ENCODE measurements at places on chromosomes 16 and 17.
A peak's percentile ranks its signal among the peaks of the same experiment; 100 is the strongest.

DNA sequence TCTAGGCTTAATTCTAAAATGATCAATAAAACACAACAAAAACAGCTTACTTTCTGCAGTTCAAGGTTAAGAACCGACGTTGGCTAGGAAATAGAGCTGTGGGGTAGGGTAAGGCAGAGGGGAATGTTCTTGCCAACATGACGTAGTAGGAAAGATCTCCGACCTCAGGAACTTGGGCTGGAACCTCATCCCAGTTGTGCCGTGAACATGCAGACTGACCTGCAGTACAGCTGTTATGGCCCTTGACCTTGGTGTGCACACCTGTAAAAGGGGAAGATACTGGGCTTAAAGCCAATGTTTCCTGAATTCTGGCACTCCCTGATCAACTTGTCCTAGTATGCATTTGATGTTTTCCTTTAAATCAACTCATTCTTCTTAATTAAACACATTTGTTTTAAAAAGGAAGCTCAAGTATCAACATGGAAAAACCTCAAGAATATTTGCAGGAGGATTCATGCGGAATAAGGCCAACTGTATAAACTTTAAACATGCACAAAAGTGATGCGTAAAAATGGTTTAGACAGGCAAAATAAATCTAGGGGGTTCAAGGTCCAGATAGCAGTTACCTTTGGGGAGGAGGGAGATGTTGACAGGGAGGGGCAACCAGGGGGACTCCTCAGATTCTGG lies 14.2 kb upstream of the SLC6A2 start:
- no peak for DNase-seq

DNA sequence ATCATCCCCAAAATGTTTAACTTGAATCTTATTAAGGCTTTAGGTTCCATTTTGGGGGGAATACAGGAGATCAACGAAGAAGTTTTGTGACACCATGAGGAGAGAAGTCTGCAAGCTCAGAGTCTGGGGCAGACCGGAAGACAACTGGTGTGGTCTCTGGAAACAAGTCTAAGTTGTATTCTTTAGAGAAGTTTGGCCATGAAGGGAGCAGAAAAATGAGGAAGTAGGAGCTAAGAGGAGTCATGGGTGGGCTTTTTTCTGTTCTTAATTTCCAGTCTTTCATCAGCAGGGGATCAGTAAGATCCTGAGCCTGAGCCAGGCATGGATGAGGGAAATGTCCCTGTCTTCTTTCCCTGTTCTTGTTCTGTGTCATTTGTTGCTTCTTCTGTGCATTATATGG lies 35.8 kb upstream of the NF1 start:
- no peak for DNase-seq

DNA sequence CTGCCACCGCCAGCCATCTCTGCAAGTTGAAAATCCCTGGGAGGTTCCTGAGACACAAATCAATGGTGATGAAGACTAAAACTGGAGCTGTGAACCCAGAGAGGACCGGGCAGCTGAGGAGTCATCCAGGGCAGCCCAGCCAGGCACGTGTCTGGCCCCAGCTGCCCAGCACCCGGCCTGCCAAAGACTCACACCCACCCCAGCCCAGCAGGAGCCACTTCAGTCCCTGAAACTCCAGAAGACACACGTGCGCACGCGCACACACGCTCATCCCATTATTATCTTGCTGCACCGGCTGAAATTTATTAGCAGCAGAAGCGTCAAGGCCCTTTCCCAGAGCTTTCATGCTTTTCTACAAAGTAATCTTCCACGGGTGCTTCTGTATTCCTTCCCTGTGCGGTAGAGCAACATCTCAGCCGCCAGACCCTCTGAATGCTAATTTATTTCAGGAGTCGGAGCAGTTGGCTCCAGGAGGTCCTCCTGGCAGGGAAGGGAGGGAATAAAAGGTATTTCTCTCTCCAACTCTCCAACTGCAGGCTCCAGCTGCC lies 59.8 kb upstream of the RBFOX3 start:
- DNase-seq = no peak

DNA sequence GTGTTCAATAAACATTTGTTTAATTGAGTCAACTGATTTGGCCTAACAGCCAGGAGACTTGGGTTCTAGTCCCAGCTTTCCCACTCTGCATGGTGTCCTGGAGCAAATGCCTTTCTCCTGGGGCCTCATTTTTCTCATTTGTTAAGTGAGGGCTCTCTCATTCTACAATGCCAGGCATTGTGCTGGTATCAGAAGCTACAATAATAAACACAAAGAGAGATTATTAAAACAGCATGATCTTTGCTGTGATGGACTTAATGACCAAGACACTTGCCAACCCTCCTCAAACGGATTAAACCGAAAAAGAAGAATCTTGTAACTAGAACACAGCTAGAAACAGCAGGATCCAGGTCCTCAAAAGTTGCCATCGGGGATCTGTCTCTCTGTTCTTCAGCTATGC lies 4.8 kb upstream of the VAMP2 start:
- DNase-seq = no peak

GRCh38 chr16:13307255-13307654 lies 405.9 kb downstream of the SHISA9 start:
- DNase-seq = no peak

DNA sequence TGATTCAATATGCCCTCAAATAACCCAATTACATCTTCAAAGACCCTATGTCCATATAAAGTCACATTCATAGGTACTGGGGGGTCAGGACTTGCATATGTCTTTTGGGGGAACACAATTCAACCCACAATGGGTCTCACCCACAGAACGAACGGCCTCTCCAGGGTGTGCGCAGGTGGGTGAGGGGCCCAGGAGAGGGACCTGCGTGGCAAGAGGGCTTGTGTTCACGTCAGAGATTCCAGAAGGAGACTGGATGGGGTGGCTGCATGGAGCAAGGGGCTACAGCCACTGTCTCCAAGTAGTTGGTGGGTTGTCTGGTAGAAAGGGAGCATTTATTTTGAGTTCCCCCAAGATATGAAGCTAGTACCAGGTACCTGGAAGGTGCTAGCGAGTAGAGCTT lies 212.2 kb downstream of the SEC14L1 start:
- DNase-seq = no peak

GRCh38 chr17:82257473-82257872 lies 16.0 kb downstream of the CSNK1D start:
- no peak for DNase-seq

- DNase-seq = no peak
Observed at GRCh38 chr16:90020838-90021382, 1.7 kb upstream of the DBNDD1 start.

DNA sequence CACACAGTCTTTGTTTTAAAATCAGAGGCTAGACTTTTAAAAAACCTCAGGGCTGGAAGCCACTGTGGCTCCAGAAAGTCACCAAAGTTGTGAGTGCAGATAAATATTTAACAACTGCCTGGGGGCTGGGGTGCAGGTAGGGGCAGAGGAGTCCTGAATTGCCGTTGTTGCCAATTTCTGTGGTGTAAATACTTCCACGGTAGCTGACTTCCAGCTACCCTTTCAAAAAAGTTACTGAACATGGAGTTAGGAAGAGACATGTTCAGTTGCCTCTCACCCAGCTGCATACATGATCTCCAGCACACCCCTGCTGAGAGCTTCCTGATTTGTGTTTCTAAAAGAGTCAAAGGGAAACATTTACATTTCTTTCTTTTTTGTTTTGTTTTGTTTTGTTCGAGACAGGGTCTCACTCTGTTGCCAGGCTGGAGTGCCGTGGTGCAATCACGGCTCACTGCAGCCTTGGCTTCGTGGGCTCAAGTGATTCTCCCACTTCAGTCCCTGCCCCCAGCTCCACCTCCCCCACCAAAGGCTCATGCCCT lies 58.7 kb downstream of the PLXDC1 start:
- DNase-seq = no peak

GRCh38 chr16:8943001-8943763 lies 20.5 kb downstream of the USP7 start:
- DNase-seq = no peak

GRCh38 chr17:68910789-68911431 lies 44.3 kb downstream of the ABCA8 start:
- no peak for DNase-seq

- DNase-seq = no peak
Observed at GRCh38 chr16:3998793-3999478, 117.3 kb downstream of the ADCY9 start.

- no peak for DNase-seq
Observed at GRCh38 chr16:16183562-16183961, 39.7 kb downstream of the ABCC6 start.

DNA sequence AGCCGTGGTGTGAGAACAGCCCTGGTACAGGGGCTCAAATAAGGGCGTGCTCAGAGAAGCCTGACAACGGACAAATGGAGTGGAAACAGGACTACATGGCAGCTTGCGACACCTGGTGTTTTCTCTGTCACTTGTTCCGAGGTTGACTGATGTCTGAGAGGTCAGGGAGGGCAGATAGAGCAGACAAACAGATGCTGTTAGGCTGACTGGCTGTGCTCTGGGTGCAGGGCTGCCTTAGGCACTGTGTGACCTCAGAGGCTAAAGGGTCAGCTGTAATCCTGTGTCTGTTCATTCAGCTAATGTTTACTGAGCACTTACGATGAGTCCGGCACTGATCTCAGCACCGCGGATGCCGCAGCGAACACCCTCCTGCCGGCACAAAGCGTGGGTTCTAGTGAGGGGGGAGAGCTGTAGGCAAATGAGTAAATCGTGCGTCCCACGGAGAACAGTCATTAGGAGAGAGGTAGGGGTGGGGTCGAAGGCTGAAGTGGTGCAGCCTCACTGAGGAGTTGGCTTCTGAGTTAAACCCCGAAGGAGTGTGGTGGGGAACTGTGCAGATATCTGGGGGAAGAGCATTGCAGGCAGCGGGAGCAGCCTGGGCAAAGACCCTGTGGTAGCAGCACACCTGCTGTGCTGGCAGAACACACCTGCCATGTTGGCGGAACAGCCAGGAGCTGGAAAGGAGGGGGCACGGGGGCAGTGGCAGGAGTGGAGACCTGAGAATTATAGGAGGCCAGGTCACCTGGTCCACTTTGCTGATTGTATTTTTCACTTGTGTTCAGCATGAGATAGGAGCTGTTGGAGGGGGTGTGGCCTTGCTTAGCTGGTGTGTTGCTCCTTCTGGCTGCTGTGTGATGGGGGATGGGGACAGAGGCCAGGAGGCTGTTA lies 35.0 kb downstream of the GPT2 start:
- DNase-seq = no peak

DNA sequence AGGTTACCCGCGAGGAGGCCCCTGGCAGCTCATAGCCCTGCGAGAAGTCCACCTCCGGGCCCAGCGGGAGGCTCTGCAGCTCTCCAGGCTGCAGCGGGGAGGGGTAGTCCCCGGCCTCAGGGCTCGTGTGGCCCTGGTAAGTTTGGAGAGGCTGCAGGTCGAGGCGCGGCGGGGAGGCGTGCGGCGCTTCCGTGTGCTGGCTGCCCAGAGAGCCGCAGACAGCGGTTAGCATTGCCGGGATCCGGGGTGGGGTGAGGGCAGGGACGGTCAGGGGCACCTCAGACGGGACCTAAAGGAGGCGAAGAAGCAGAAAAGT lies 2.8 kb downstream of the SP6 start:
- DNase-seq = no peak

DNA sequence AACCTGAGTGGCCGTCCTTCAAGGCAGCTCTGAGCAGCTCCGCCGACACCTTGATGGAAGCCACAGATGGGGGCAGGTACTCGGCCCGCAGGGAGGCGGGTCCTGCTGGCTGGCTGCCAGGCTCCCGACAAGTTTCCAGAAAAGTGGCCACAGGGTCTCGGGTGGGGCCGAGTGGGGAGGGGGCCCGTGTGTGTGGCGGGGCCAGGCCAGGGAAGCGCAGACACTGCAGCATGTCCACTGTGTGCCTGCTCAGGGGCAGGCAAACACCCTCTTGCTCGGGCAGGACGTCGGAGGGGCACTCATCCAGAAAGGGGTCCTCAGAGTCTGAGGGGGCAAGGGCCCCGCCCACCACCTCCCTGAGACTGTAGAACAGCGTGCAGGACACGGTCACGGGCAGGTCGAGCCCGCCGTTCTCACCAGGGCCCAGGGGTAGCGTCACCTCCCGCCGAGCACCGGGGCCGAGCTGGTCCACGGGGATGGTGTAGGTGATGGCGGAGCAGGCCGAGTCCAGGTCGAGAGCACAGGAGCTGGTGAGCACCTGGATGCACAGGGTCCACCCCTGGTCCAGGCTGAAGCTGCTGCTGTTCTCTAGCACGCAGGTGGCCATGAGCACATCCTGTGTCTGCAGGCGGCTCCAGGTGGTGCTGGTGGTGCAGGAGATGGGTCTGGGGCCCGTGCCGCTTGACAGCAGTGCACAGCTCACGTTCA lies 5.1 kb downstream of the FAAP100 start:
- DNase-seq = no peak

- DNase-seq = no peak
Observed at GRCh38 chr17:3935825-3936355, 19.6 kb upstream of the P2RX1 start.

DNA sequence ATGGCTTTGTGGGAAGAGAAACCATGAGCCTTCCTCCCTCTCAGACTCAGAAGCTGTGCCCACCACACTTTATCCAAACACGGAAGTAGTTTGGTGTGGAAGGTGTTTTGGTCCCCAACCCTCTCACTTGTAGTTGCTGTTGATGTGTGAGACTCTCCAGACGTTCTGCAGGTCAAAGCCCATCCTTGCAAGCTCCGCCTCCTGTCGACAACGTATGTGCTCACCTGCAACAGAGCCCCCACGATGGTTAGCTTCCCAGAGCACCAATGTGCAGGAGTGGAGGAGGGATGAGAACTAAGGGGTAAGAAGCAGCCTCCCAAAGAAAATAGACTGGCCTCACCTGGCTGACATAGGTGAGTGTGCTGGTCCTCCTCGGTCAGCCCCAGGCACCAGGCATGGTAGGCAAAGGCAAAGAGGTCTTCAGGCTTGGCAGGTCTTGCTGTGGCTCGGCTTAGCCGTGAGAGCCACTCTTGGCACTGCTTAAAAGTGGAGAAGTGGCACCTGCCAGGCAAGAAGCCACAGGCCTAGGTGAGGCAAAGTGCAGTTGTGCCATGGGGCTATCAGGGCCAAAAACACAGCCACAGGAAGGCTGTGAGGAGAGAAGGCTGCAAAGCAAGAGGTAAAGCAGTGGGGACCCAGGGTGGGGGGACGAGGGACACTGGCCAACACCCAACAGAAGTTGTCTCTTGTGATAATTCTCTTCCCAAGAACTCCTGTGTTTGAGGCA lies 5.9 kb downstream of the MTMR4 start:
- no peak for DNase-seq

- DNase-seq = peak; percentile 94
Observed at GRCh38 chr17:4986951-4987766, at the start of gene CAMTA2. Gene CAMTA2, minus strand, starts transcription at chr17:4987675. Its CDS starts 1,453 bp downstream, at chr17:4986222.

GRCh38 chr17:66702106-66702936 lies 132.6 kb upstream of the CACNG5 start:
- no peak for DNase-seq

- DNase-seq = no peak
Observed at GRCh38 chr16:19127674-19128131, 13.9 kb downstream of the ITPRIPL2 start.

- DNase-seq = no peak
Observed at GRCh38 chr16:4058386-4058785, 57.9 kb downstream of the ADCY9 start.

GRCh38 chr16:74296104-74296431 lies 546 bp upstream of the PSMD7 start:
- peak; percentile 12 for DNase-seq

DNA sequence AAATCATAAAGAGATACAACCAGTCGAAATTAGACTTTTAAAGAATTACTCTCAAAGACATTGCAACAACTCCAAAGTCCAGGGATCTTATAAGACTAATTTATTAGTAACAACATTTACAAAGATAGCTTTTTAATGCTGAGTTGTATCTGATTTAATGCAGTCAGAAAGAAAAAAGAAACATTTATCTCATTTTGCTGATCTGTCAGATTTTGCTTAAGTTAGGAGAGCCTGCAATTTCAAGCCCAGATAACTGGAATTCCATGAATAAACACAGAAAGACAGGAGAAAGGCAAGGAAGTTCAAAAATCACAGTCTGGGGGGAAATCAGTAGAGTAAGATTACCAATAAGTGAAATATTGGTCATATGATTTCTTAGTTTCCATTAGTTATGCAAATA lies 22.9 kb downstream of the SLFN11 start:
- no peak for DNase-seq

Data from heart right ventricle (tissue), 16 donors.